Right kidney (tissue), 9 donors: ENCODE measurements at places on chromosomes 2 and 18.

DNA sequence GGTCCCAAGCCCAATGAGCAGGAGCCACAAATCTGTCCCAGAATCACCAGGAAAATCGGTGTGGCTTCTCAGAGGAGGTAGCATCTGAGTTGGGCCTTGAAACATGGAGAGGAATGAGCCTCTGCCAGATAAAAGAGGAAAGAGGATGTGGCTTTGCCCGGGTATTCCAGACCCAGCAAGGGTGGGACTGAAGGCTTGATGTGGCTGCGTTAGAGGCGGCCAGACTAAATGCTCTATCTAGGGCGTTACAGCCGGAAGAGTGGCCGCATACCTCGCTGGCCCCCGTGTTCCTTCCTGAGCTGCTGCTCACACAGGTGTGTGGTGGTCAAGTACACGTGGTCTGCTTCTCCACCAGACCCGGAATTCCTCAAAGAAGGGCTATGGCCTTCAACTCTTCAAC is 33.9 kb upstream of the POMC start:
- no peak for DNase-seq

DNA sequence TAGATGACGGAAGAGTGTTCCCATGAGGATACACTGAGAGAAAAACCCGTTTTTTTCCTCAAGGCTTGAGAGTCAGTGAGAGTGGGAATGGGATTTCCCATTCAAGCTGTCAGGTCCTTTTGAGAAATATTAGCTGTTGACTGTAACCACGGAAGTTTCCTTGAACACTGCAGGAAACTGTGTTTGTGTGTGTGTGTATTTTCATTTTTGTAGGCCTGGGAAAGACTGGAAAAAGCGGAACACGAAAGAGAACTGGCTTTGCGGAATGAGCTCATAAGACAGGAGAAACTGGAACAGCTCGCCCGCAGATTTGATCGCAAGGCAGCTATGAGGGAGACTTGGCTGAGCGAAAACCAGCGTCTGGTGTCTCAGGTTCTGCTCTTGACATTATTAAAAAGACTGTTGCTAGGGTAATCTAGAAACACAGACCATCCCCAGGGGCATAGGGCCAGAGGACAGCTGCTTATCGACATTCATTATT is 98.8 kb upstream of the EML6 start:
- no peak for DNase-seq

DNA sequence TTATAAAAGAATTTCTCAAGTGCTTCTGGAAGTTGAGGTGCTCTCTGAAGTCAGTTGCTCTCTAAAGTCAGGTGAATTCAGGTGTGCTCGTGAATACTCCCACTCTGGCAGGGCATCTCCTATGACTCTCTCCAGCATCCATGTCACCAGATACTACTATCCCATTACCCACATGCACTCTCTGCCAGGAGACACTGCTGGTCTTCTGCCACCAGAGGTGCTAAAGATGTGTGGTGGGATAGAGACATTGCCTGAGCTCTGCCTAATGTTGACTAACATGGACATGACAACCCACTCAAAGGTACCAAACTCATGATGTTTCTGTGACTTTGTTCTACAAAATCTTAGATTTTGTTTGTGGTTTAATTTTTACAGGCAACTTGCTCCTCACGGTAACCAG is 106.4 kb upstream of the HNRNPA3 start:
- DNase-seq: no peak

DNA sequence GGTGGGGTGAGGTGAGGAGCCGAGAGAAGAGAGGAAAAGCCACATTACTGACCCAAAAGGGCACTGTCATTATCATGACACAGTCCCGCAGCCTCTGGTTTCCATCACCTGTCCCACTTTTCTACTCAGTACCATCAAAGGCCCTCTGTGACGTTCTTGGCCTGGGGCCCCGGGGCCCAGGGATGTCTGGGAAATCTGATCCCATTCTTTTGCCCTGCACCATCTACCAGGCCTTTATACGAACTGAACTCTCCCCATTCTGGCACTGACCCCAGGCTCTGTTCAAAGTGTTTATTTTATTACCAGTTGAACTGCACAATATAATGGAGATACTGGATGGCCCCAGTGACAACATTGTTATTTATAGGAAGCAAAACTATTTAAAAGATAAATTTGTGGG is 89.1 kb downstream of the COL6A3 start:
- peak; percentile 19 for DNase-seq

DNA sequence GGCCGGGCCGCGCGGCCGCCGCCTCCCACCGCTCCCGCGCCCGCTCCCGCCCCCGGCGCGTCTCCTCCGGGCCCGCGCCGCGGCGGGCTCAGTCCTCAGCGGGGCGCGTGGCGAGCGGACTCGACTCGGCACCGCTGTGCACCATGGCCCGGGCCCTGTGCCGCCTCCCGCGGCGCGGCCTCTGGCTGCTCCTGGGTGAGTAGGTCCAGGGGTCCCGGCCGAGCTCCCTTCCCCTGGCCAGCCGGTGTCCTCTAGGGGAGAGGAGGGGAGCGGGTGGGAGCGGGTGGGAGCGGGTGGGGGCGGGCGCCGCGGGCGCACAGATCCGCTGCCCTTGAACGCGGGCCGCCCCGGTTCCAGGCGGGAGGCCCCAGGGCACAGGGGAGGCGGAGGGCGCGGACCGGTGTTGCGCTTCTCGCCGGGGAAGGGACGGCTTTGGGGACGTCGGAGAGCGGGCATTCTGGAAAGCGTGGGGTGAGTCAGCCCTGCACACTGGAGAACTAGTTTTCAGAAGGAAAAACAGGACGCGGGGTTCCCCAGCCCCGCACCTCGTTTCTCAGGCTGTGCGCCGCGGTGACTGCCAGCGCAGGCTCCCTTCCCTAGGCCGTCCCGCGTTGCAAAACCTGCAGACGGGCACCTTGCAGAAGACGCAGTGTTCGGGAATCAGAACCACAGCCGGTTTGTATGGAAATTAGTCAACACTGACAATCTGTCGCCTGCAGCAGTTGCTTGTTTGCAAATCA is at the start of gene RAMP1:
TSS of gene RAMP1 (plus strand) at position 91 of the 740 bp plus-strand sequence. CDS start at position 144, 53 bp downstream.
- DNase-seq: peak; percentile 56

DNA sequence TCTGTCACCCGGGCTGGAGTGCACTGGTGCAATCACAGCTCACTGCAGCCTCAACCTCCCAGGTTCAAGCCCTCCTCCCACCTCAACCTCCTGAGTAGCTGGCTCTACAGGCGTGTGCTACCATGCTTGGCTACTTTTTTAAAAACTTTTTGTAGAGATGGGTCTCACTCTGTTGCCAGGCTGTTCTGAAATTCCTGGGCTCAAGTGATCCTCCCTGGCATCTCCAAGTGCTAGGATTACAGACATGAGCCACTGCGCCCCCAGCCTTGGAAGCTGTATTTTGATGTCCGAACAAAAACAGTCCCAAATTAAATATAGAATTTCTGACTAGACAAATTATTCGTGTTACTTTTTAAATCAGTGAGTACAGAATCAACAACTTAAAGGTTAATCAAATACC is 97.4 kb downstream of the ZNF516 start:
- no peak for DNase-seq

DNA sequence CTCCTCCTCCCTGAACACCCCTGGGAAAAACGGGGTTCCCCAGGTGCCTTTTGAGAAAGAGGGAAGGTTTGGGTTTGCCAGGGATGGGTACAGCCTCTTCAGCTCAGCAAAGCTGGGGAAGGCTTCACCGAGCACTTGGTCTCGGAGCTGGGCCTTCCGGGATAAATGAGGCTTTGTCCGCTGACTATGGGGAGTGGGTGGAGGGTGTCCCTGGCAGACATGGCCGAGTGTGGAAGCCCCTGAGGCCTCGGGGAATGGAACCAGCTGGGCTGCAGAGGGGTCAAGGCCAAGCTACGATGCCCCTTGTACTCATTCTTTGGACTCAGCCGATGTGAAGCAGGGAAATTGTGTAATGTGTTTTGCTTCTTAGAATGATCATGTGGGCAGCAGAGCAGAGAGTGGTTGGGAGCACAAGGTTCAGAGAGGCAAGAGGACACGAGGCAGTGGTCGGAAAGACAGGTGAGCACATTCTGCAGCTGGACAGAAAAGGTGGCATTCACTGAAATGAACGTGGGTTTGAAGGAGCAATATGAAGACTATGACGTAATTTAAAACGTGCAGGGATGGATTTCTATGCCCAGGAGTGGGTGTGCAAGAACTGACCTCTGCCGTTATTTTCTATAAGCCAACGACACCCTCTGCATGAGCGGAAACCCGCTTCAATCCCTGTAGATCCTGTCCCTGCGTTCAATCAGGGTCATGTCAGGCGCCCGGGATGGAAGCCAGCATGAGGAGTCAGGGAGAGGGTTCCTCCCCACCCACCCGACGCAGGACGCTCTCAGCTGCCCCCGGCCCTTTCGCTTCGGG is 142.6 kb downstream of the PXDN start:
- DNase-seq: no peak

GRCh38 chr2:25566694-25567093 is 106.7 kb downstream of the DTNB start:
- no peak for DNase-seq

GRCh38 chr2:72927619-72928550 is 10.6 kb downstream of the EMX1 start:
- DNase-seq: no peak

GRCh38 chr2:18178736-18179349 is 300.4 kb downstream of the KCNS3 start:
- no peak for DNase-seq

DNA sequence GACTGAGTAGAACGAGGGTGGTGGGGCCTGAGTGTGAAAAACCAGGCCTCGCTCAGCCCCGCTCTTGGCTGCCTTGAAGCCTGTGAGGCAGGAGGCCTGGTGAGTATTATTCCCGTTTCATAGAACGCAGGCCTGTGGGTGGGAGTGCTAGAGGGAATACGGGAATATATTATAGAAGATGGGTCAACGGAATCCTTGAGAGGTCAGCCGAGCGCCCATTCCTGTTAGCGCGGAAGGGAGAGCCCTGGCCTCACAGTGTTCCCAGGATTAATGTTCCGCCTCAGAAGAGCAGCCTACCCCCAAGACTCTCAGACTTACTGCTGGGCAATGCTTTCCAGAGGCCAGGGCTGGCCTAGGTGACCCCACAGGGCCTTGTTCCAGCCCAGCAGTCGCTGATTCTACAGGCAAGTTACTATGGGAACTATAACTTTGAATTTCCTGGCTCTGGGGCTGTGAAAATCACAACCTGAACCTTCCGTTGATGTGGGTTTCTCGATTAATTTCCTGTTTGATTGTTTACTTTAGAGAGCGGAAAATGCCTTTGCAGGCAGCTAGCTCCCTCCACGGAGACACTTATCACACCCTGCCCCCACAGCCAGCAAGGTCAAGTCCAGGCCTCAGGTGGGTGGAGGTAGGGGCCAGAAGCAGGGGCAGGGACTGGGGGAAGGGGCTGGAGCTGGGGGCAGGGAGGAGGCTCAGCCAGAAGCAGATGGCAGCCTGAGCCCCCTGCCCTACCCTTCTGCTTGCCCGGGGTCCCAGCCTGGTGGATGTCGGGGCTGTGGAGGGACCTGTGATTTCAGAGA is 108.3 kb downstream of the SMAD7 start:
- peak; percentile 78 for DNase-seq

DNA sequence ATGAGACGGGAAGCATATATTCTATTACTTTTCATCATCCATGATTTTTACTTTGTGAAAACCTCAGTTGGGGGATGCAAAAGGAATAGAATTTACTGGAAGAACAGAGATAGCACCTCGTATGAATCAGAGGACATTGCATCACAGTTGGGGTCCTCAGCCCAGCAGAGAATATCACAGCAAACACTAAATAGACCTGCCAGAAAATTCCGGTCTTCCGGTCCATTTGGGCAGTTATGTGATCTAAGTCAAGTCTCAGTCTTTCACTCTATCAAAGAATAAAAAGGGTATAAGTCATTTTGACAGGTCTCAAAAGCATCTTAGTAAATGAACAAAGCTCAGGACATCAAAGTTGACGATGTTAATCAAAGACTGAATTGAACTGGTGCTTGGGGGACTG is 1100.6 kb downstream of the DPP10 start:
- no peak for DNase-seq

DNA sequence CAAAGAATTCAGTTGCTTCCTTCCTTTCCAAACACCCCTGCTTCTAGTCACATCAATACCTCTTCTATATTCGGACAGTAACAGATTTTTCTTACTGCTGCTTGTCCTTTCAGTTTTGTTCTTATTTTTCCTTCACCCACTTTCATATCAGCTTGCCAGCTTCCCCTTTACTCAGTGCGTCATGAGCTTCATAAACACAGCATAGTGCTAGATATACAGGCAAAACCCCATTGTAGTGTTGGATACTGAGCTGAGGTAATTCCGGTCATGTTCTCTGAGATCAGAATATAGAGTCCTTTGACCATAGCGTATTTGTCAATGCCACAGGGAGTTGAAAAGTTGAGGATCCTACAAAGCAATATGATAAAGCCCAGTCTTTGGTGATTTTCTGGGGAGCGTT is 2.4 kb downstream of the FARP2 start:
- no peak for DNase-seq

- DNase-seq: no peak
Measured at GRCh38 chr2:113711851-113712250, 44.6 kb downstream of the SLC35F5 start.

DNA sequence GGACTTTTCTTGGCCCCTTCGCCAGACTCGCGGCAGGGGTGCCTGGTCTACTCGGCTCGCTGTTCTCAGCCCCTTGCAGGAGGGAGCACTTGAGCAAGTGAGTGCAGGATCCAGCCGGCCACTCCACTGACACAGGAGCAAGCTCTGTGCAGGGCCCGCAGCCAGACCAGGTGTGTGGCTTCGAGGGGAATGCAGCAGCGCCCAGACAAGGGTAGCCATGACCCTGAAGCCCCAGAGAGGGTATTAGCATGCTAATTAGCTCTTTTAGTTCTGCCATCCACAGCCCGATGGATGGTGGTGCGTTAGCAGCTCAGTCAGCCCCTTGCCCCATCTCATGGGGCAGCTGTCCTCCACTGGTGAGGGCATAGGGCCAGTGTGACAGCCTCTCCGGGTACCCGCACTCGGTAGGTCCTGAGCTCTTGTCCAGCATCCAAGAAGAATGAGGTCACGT is 103.2 kb upstream of the HS6ST1 start:
- no peak for DNase-seq

DNA sequence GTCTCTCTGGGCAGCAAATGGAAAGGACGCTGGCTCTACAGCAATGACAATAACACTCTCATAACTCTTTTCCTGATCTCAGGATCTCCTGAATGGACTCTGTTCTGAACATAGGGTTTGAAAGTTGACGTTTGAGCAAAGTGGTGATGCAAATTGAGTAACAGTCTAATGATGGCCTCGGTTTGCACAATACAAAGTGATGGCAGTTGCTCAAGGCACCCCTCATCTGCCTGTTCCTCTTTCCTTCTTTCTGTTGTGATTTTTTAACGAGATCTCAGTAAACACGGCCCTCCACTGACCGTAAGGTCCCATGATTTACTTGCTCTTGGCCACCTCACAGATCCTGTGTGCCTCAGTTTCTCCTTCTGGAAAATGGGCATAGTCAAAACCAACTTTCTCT is 303.6 kb downstream of the SLC8A1 start:
- DNase-seq: no peak

GRCh38 chr2:163565192-163565591 is 170.6 kb downstream of the FIGN start:
- no peak for DNase-seq

GRCh38 chr2:187989925-187990623 is 301.6 kb upstream of the GULP1 start:
- DNase-seq: no peak

- no peak for DNase-seq
Measured at GRCh38 chr2:185284696-185285095, 453.9 kb upstream of the FSIP2 start.

GRCh38 chr2:168210216-168210894 is 37.0 kb downstream of the STK39 start:
- no peak for DNase-seq

GRCh38 chr2:235937936-235938335 is 230.2 kb downstream of the GBX2 start:
- no peak for DNase-seq

GRCh38 chr2:1234731-1235308 is 178.4 kb upstream of the TPO start:
- no peak for DNase-seq

GRCh38 chr2:182545420-182546167 is 118.8 kb upstream of the PDE1A start:
- no peak for DNase-seq
